ENCODE measurements at places on chromosomes 1 and 21. TPM values are rescaled to one million over a fixed set of nuclear protein-coding genes. Genes with fewer than 3 reads are reported as not detected.

DNA sequence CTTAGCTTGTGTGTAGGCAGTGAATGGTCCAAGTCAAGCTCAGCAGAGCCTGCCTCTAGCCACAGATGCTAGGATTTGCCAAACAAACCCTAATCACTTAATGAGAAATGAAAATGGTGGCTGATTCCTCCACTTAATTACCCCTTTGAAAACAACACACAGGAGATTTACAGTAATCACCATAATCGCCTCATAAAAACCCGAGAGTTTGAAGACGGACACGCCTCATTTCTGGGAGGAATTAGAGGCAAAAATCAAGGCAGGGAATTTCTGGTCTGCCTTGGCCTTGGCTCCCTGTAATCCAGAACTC lies 16.3 kb upstream of the FOXE3 start:
- no peak for DNase-seq

DNA sequence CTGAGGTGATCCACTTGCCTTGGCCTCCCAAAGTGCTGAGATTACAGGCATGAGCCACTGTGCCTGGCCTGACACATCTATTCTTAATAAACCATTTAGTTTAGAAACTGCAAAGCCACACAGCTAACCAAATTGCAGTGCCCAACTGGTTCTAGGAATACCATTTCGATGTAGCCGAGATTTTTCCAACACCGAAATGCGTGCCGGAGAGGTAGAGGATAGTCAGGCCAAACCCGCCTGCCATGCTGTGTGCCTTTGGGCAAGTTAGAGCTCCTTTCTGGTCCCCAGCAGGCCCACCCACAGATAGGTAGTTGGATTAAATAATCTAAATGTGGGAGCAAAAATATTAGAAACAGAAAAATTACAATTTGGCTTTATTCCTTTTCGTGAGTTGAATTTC lies 254.4 kb downstream of the FOXD2 start:
- DNase-seq: no peak

- DNase-seq: no peak
Observed at GRCh38 chr1:9213956-9214355, 20.6 kb upstream of the H6PD start.

- DNase-seq: no peak
Observed at GRCh38 chr1:10642403-10643080, 153.9 kb downstream of the CASZ1 start.

DNA sequence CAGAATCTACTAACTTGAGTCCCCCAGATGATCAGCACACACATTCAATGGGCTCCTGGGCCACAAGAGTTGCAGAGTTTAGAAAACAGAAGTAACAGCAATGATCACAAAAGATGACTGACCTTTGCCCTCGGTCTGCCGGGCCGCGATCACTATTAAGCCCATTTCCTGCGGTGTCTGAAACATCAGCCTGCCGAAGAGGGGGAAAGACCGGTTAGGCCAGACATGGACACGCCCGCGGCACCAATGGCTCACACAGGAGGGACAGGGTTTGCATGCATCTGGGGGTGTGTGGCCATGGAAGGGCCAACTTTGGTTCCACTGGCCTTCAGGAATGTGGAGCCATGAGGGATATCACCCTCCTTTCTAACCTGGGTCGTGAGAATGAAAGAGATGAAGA lies 68.2 kb downstream of the SIM2 start:
- DNase-seq: no peak

DNA sequence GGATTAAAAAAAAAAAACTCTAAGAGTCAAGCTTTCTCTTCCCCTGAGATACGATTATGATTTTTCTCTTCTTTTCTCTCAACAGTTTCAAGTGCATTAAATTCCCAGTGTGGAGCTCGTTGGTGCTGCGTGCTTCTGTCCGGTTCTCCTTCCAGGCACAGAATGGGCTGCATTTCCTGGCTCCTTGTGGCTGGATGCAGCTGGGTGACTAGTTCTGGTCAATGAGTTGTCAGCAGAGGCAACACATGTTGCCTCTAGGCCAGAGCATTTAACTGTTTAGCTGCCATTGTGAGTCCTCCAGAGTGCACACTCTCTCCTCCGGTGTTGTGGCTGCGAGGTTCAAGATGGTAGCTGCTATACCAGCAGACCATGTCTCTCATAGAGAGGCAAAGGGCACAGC lies 312.9 kb downstream of the RRAGC start:
- no peak for DNase-seq

- DNase-seq: no peak
Observed at GRCh38 chr1:53964109-53964508, 18.0 kb downstream of the LRRC42 start.

- DNase-seq: no peak
Observed at GRCh38 chr1:27292106-27292505, 29.9 kb upstream of the TMEM222 start.

- DNase-seq: no peak
Observed at GRCh38 chr1:232019026-232019340, 392.4 kb downstream of the DISC1 start.

DNA sequence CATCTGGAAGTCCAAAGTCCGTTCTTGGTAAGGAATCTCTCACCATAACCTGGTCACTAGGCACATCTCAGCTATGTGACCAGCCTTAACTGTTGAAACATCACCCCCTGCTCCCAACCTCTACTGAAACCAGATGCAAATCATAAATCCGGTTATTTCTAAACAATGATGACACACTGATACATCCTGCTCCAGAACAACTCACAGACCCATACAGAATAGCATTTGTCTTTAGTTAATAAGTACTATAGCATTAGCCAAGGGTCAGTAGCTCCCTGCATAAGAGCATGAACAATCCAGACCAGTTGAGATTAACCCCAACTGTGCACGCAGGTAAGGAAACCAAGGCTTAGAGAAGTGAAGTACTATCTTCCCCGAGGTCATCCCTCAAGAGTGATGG lies 38.0 kb upstream of the KCTD3 start:
- DNase-seq: no peak

Gene NBPF20
- 2.2 TPM for polyA plus RNA-seq

Gene MRPL24
- polyA plus RNA-seq: 23.0 TPM

Gene PDC
- not detected for polyA plus RNA-seq

Gene RPTN
- polyA plus RNA-seq: not detected

Gene PLEKHG5
- polyA plus RNA-seq: not detected

All from B cell (primary cell).